ENCODE measurements at places on chromosomes 12 and 14. TPM values are rescaled to one million over a fixed set of nuclear protein-coding genes. Genes with fewer than 3 reads are reported as not detected.

The SOAT2 gene
- total RNA-seq = 0.26 TPM

The RNU6-7 gene
- total RNA-seq = not detected

The GRIP1 gene
- not detected for total RNA-seq

The GPR162 gene
- 5.7 TPM for total RNA-seq

The SMIM41 gene
- total RNA-seq = 0.13 TPM
